Effector CD4-positive, alpha-beta T cell (primary cell): ENCODE measurements at places on chromosomes 16 and 17.

- no peak for DNase-seq
These were observed 10.8 kb downstream of the LYRM1 start for GRCh38 chr16:20911361-20911760.

GRCh38 chr16:58699151-58699550, 14.6 kb upstream of the SLC38A7 start:
- no peak for DNase-seq

DNA sequence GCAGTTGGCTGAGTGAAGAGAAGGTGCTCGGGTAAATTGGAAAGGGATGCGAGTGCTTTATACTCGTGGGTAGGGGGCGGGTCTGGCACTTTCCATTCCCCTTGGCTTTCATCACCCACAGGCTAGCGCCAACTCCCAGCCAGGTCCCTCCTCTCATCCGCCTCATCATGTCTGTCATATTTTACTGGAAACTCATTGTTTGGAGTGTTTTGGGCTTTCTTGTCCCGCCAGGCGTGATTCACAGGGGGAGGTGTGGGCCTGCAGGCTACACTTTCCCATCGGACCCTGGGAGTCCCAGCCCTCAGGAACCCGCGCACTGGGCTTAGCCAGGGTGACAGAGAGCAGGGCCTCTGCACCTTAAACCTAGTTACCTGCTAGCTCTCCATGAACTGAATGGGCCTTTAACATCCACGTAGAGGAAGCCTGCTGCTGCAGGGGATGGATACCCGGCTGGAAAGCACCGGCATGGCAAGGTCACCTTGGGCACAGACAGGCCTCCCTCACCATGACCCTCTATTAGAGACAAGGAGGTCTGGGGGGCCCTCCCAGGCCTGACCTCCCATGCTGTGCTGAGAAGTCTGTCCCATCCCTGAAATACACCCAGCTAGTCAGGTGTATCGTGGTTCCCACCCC, at the start of gene KRT14:
Gene KRT14 (minus strand): TSS at position 33 of the 633 bp plus-strand sequence. CDS start 61 bp downstream, outside the sequence.
- DNase-seq, result no peak

GRCh38 chr16:62216837-62217236, 180.6 kb upstream of the CDH8 start:
- DNase-seq, result no peak

DNA sequence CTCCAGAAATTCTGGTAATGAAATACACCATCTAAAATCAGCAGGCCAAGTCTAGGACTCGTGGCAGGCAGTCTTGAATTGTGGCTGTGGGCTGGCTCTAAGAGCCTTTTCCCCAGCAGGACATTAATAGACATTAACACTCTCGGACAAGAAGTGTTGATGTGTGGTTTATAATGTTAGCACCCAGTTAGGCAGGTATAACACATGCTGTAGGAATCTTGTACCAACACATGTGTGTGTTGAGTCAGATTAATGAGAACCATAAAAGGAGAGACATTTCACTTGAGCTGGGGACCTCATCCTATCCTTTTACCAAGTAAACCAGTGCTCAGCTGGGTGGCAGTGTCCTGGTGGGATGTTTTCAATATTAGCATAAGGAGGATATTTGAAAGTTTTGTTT, 264.5 kb downstream of the FTO start:
- DNase-seq, result no peak

DNA sequence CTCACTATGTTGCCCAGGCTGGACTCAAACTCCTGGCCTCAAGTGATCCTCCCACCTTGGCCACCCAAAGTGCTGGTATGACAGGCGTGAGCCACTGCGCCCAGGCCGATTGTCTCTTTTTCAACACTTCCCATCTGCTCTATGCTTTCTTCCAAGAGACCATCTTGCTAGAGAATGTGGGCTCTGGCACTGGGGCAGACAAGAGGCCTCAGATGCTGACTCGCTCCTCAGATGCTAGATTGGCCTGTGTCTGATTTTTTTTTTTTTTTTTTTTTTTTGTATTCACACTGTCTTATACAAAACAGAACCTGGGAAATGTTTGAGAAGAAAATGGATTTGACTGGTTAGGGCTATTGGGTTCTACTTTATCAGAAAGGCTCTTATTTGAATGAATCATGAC, 58.2 kb downstream of the CYB5D2 start:
- DNase-seq, result no peak

DNA sequence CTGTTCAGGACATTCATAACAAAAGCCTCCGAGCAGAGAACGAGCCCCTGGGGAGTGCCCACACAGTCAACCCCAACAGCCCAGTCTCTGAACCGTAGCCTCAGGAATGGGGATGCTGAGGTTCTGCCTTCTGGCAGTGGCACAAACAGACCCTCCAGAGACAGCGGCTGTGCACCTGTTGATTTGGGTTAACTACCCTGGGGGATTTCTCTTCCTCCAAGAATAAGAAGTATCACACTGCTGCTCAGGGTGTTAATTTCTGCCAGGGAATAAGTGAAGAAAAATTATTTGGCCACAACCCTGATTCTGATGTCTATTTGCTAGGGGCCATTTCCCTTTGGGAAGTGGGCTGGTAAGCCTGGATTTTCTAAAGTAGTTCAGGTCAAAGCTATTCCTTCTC, 51.0 kb upstream of the PIRT start:
- no peak for DNase-seq

DNA sequence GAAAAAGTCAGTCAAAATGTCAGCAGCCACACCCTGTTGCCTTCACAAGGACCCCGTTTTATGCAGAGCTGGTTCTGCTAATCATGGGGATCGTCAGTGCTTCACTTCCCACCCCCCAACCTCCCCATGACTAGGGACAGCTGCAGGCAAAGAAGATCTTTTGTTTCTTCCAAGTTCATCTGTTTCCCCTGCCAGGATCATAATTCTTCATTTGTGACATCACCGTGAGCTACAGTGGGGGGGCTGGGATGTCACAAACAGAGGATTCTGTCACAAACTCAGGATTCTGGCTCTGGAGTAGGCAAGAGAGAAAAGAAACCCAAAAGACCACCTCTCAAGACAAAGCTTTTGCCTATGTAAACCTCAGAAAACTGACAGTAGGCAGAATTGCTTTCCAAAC, 24.7 kb downstream of the DNAJC7 start:
- DNase-seq, result no peak

GRCh38 chr16:75217389-75217851, 1.4 kb upstream of the CTRB1 start:
- DNase-seq, result no peak

- no peak for DNase-seq
These were observed 56.1 kb downstream of the SIAH1 start for GRCh38 chr16:48329138-48329537.

GRCh38 chr16:1024138-1024537, 42.6 kb downstream of the SOX8 start:
- DNase-seq, result no peak

DNA sequence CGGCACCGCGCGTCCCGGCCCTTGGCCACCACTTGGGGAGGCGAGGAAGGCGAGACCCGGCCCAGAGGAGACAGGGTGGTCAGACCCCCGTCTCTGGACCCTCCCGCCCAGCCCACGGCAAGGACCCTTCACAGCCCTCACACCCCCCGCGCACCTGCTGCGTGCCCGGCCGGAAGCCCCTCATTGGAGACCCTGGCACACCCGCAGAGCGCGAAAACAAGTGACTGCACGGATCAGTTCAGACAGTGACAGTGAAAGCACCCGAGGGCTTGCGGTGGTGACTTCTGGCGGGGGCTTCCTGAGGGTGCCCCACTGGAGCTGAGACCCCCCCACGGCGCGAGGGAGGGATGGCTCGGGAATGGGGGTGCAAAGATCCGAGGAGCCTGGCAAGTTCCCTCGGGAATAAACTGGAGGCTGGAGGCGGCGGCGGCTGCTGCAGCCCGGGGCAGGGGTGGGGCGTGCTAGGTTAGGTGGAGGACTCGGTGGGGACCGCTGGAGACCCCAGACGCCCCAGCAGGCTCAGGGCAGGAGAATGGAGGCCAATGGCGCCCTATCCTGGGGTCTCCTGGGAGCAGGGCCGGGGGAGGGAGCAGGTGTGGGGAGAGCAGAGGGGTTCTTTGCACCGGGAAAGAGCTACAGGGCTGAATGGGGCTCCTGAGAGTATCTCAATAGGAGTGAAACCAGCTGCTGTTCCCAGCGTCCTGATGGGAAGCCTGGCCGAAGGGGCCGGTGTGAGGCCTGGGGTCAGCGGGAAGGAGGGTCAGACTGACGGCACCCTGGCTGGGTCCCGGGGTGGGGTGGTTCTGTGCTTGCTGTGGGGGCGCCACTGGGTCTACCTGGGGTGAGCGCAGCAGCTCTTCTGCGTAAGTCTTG, 824 bp upstream of the FBXL16 start:
- no peak for DNase-seq
